ENCODE measurements at places on chromosomes 16 and 17.

DNA sequence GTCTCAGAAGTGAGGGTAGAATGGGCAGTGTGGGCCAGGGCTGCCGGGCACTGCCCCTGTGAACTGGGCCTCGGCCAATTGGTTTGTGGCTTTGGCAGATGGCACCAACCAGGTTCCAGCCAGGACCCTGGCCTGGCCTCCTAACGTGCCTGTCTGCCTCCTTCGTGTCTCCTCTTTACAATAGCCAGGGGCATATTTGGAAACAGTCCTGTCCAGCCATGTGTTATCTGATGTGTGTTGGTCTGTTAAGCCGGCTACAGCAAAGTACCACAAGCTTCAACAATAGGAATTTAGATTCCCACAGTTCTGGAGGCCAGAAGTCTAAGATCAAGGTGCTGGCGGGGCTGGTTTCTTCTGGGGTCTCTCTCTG is 14.6 kb downstream of the CRISPLD2 start:
- DNase-seq: peak; percentile 65

DNA sequence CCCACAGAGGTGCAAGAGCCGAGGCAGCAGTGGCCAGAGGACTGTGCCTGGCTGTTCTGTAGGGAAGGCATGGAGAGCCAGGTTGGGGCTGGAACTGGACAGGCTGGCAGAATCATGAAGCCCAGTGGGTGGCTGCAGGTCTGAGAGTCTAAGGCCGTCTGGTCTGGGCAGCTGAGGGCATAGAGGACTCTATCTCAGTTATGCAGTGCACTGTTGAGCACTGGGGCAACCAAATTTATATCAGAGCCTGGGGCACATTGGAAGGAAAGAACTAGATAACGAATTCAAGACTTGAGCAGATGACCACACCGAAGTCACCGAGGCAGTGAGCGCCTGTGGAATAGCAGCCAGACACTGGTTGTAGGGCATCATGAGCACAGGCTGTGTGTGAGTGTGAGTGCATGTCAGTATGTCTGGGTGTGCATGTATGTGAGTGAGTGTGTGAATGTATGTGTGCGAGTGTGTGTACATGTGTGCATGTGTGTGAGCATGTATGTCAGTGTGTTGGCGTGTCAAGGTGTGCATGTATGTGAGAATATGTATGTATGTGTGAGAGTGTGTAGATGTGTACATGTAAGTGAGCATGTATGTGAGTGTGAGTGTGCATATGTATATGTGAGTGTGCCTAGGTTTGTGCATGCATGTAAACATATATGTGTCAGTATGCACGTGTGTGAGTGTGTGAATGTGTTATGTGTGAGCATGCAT is 37.0 kb downstream of the RGS9 start:
- DNase-seq: peak; percentile 48

- no peak for DNase-seq
These were observed 244.8 kb downstream of the NTN1 start for GRCh38 chr17:9266031-9266680.

DNA sequence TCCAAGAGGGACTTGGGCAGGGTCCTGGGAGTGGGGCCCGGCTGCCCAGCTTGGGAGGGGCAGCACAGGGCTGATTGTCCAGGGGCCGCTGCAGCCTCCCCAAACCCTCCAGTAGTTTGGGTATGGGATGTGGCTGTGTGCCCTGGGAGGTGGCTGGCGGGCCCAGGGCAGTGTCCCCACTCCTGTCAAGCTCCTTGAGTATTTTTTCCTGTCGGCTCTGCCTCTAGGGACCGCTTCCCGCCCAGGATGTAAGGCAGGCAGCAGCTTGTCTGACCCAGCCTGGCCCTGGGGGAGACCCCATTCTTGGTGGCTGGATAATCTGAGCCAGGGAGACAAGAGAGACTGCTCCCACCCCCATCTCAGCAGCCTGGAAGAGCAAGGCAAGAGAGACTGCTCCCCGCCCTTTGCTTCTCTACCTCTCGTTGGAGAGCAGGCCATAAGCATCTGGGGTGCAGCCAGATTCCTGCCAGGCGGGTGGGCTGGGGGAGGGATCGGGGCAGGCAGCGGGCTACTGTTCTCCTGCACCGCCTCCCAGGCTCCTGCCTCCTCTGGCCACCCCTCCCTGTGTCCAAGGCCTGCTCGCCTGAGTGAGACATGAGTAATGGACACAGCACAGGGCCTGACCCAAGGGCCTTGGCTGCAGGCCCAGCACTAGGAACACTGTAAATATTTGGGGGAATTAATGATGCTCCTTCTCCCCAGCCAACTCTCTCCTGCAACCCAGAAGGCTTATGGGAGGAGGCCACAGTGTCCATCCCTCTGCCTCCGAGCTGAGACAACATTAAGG is 18.4 kb upstream of the ITGA3 start:
- DNase-seq: no peak

- DNase-seq: no peak
These were observed 755 bp downstream of the PIEZO1 start for GRCh38 chr16:88784074-88784855.

DNA sequence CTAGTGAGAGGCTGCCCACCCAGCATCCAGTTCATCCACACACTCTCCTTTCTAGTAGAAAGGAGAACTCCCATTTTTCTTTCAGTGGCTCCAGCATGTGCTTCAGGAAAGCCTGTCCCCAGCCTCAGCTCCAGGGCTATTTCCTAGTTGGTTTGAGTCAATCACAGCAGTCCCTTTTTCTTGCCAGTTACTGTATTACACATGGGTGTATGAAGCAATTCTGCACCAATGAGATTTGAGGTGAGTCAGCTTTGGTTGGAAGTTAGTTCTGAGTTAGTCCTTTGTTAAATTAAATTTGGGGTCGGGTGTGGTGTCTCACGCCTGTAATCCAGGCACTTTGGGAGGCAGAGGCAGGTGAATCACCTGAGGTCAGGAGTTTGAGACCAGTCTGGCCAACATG is 24.8 kb downstream of the RAD51D start:
- DNase-seq: no peak

- no peak for DNase-seq
These were observed 53.1 kb downstream of the ACSM2A start for GRCh38 chr16:20504418-20504817.

DNA sequence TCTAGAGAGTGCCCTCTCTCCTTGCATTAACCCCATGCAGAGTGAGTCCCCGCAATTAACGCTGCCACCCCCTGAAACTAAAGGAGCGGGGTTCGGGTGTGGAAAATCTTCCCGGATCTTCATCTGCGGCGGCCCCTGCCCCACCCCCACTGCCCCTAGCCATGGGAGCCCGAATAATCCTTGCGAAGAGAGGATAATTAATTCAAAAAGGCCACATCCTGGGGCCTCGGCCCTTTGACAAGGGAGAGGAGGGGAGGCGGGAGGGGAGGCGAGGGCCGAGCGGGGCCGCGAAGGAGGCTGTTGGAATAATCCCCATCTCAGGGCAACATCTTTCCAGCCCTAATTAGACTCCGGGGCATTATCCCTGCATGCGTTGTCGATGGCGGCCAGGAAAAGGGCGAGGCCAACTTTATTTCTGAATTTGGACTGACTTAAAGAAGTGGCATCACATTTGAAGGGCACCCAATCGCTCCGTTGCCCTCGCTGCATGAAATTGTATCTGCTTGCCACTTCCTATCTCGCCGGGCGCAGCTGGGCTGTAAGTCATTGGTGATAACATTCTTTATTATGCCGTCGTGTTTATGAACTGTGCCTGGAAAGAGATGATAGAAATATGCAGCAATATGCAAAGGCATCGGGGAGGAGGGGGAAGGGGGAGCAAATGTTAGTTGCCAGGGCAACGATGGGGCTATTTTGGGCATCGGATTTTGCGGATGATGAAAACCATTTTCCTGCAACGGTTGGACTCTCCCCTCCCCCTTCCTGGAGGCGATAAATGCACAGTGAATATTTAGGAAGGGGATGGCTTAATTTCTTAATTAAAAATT is 387.1 kb upstream of the TNRC6C start:
- DNase-seq: peak; percentile 85

DNA sequence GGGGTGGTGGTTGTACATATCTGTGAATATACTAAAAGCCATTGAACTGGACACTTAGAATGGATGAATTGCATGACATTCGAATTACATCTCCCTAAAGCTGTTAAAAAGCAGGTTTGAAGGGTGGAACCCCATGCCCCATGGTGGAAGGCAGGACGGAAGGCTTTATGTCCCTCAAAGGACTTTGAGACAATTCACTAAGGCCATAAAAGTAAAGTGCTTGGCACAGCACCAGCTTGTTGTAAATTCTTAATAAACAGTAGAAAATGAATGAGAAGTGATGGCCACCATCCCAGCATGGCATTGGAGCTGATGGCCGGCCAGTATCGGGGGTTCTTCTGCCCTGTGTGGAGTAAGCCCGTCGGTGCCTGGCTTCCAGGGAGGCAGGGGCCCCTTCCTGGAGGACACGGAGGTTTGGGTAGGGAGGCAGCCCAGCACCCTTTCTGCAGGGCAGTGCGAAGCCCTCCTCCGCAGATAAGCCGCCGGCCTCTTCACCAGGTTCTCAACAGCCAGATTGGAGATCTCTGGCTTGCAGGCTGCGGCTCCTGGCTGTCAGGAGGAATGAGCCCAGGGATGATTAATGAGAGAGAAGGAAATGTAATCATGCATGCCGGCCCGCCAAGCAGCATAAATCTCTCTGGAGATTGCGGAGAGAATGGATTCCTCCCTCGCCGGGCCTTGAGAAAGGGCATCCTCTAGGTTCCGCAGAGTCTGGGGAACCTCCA is 346.9 kb downstream of the FOXL1 start:
- DNase-seq: no peak

DNA sequence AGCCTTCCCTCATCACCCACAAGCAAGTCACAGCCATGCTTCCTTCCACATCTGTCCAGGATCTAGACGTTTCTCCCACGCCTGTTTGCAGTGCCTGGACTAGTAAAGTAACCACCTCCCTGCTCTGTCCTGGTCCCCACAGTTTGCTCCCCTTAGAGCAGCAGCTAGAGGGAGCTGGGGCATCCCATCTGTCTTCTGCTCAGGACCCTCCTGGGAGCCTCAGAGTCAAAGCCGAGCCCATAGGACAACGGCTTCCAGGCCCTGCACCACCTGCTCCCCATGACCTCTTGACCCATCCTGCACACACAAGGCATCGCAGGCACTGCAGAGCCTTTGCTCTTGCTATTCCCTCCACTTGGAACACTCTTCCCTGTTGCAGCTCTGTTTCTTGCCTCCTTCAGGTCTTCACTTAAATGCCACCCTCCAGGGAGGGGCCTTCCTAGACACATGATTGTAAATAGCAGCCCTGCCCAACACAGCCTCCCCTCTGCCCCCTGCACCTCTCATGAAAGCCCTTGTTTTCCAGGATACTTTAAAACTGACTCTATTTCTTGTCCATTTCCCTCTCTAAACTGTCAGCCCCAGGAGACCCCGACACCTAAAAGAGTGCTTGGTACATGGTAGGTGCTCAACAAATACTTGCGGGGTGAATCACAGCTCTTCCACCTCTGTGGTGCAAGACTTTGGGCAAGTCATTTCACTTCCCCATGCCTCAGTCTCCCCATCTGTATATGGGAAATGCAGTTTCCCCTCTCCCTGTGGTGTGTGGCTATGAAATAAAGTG is 3.1 kb downstream of the NATD1 start:
- no peak for DNase-seq

- DNase-seq: no peak
These were observed 4.9 kb downstream of the SDK2 start for GRCh38 chr17:73639322-73639721.

- DNase-seq: no peak
These were observed 502.6 kb downstream of the HAPSTR1 start for GRCh38 chr16:9594047-9594446.

DNA sequence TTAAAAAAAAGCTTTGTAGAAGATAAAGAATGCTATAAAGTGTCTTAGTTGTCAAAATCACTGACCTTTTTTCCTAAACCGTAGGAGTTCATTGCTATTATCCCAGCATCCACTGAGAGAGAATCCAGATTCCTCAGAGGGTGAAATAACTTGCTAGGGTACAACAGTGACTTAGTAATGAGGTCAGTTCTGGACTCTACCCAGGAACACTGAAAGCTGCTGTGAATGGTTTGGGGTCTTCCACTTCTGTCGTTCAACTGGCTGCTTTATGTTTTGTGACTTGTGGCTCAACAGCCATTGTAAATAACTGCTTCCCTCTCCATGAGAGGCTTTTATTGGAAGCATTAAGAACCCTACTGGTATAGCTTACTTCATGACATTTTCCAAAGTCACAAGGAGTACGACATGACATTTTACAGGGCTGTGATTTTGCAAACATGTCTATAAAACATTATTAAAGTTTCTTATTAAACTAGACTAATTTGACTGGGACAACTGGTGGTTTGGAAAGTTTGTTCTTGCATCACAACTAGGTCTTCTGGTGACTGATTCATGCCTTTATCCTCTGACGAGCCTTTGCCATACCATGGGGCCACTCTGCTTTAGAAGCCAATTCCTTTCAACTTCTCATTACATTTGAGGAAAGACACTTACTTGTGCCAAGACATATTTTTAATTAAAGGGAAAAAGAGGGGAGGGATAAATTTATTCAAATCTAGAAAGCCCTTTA is 92.2 kb upstream of the CDH11 start:
- no peak for DNase-seq

- DNase-seq: no peak
These were observed 16.1 kb downstream of the TEKT5 start for GRCh38 chr16:10678655-10679054.

DNA sequence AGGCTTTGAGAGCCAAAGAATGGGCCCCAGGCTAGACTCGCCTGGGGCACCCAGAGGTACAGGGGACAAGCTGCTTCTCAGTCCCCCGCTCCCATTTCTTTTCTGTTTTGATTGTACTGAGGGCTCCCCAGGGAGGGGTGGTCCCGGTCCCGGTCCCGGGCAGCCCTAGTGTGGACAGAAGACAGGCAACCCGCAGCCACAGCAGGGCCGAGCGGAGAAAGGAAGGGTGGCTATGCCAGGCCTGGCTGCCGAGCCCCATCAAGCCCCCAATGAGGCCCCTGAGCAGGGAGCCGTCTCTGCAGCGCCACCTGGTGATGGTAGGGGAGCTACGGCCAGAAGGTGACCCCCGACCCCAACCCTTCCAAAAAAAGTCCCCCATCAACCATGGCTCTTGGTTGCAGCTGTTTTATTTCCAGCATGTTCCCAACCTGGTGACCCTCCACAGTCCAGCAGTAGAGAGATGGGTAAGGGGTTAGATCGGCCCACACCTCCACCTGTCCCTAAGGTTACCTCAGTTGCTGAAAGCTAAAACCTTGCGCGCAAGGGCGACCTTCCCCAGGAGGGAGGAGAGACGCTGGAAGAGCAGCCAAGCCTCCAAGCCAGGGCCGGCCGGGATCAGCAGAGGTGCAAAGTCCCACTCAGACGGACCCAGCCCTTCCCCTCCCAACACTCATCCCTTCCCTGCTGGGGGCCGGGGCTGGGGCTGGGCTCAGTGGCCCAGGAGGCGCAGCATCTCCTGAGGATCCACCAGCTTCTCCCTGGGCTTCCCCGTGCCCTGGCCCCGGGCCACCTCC is 2.6 kb upstream of the GRIN2C start:
- DNase-seq: peak; percentile 89
